ENCODE measurements at places on chromosomes 6 and 20.

DNA sequence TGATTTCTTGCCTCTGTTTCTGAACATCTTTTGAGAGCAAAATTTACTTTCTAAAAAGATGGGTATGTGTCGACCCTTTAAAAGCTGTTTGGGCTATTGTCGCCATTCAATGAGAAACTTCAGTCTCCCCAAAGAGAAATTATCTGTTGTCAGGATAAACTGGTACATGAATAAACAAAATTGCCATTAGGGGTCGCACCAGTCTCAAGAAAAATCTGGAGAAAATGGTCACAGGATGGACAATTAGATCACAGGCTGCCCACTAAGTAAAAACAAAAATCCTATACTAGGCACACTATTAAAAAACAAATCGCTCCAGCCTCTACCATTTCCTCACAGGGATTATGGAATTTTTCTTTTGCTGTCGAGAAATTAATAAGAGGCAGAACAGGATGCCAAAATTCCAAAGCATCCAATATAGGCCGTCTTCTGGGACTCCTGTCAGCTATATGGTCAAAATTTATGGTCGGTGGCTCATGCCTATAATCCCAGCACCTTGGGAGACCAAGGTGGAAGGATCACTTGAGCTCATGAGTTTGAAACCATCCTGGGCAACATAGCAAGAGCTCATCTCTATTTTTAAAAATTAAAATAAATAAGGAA lies 5.5 kb upstream of the HLA-E start:
- DNase-seq = peak; percentile 53

DNA sequence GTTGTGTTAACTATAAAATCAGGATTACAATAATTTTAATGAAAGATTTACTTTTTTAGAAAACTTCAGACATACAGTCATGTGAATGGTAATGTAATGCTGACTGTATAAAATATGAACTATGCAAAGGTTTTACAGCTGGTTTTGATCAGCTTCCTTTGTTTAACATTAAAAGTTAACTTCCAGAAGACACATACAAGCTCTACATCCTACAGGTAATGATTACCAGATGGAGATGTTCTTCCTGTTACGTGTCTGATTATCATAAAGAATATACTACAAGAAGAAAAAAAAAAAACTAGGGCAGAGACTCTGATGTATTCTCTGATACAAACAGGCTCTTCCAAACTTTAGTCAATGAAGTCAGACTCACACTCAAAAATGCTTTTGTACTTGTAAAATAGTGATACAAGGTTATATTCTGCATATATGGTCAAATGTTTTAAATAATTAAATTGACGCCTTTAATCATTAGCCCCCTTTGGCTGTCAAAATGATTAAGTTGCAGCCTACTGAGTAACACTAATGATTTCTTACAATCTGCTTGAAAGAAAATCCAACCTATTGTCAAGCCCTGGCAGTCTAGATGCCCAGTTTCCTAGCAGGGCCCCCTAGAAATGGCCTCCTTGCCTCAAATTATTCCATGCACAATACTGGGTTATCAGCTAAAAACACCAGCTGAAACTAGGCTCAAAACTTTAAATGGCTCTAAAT lies 251.8 kb upstream of the RUNX2 start:
- no peak for DNase-seq

GRCh38 chr6:7910654-7911344 lies at the start of gene TXNDC5:
TSS of gene TXNDC5 (minus strand) at chr6:7910788. CDS start at chr6:7910776, 12 bp downstream.
- DNase-seq = peak; percentile 57

GRCh38 chr6:36550473-36551000 lies 3.3 kb upstream of the STK38 start:
- no peak for DNase-seq

DNA sequence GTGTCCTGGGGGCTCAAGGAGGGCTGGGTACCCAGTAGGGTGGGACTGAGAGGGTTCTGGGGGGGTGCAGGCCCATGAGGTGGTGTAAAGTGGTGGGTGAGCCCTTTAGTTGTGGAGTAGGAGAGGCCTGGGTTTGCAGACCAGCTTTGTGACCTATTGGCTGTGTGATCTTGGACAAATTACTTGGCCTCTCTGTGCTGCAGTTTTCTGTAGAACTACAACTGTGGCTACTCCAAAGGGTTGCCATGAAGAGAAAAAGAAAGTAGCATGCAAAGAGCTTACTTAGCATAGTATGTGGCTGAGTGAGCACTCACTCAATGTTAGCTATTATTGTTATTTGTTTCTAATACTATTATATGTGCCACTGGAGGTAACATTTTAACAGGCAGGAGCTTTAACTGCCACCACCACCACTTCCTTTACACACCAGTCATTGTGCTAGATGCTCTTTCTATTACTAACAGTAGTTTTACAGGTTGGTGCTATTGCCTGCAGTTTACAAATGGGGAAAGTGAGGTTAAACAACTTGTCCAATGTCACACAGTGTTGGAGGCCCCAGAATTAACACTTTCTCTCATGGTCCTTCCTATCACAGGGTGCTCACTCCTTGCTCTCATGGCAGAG lies 286.8 kb downstream of the DHX35 start:
- no peak for DNase-seq

- no peak for DNase-seq
Observed at GRCh38 chr6:122315842-122316241, 83.6 kb upstream of the HSF2 start.

- DNase-seq = no peak
Observed at GRCh38 chr20:45545754-45546453, 1.3 kb downstream of the EPPIN start.

GRCh38 chr20:64108731-64109681 lies 1.6 kb upstream of the NPBWR2 start:
- DNase-seq = no peak

DNA sequence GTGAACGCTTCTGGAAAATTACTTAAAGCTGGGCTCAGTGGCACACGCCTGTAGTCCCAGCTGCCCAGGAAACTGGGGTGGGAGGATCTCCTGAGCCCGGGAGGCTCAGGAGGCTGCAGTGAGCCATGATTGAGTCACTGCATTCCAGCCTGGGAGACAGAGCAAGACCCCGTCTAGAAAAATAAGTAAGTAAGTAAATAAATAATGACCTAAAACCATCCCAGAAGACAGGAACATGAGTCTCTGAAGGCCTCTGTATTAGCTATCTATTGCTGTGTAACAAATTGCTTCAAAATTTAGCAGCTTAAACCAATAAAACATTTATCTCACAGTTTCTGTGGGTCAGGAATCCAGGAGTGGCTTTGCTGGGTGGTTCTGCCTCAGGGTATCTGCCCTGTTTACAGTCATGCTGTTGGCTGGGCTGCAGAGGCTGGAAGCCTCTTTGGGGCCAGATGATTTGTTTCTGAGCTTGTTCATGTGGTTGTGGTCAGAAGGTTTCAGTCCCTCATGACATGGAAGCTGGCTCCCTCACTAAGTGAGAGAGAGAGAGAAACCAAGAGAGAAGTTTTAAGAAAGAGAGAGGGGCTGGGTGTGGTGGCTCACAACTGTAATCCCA lies 48.4 kb upstream of the NCOA3 start:
- no peak for DNase-seq

DNA sequence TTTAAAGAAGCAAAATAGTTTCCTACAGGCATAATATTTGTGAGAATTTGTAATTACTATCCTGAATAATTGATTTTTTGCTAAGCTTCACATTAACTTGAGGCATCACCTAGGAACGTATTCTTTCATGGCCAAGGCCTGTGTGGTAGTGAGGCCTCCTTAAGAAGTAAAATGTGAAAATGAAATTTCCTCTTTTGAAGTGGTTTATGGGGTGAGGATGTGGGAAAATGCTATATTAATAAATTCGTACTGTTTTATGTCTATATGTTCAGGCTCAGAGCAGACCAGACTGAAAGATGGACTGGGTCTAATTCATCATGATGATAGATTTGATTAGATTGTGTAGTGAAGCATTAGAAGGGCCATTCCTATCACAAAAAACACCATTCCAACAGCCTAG lies 33.1 kb downstream of the MYLIP start:
- DNase-seq = no peak

- no peak for DNase-seq
Observed at GRCh38 chr20:63908008-63908682, 13.2 kb downstream of the DNAJC5 start.

DNA sequence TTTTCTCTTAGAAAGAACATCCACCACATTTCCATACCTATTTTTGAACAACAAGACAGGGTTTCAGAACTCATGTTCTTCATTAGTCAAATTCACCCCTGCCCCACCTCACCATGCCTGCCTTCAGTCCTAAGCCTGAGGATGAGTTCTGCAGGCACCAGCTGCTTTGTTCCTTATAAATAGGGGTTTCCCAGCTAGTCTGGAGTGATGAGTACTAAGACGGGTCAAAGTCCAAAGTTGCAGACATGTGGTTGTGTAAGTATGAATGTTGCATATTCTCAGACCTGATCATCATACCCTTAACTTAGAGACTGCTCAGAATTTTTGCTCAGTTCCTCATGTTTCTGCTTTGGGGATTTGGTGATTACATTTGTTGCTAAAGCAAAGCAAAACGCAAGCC lies 257.7 kb upstream of the CDYL start:
- no peak for DNase-seq

DNA sequence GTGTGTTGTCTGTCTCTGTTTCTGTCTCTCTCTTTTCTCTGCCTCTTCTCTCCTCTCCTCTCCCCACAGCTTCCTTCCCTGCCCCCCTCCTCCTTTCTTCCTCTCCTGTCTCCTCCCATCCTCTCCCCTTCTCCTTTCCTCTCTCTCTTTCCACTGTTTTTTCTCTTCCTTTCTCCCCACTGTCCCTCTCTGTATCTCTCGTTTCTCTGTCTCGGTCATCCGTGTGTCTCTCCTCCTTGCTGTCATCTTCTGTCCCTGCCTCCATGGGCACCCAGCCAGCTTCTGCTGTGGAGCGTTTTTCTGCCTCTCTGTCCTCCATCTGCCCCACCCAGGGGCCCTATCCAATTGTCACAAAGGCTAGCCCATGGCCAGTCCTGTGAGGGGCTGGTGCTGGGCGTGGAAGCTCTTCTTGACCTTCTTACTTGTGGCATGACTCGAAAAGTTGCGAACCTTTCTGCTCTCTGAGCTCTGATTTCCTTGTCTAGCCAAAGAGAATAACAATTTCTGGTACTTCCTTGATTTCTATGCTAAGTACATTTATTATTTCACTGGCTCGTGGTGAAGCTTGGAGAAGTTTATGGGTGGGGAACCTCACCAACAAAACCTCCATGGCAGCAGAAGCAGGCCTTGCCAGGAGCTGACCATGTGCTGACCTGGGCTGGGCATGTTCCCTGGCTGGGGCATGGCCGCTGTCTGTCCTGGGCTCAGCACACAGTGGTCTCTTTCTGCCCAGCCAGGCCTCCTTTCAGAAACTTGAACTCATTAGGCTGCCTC lies 69.3 kb downstream of the CEBPB start:
- no peak for DNase-seq

DNA sequence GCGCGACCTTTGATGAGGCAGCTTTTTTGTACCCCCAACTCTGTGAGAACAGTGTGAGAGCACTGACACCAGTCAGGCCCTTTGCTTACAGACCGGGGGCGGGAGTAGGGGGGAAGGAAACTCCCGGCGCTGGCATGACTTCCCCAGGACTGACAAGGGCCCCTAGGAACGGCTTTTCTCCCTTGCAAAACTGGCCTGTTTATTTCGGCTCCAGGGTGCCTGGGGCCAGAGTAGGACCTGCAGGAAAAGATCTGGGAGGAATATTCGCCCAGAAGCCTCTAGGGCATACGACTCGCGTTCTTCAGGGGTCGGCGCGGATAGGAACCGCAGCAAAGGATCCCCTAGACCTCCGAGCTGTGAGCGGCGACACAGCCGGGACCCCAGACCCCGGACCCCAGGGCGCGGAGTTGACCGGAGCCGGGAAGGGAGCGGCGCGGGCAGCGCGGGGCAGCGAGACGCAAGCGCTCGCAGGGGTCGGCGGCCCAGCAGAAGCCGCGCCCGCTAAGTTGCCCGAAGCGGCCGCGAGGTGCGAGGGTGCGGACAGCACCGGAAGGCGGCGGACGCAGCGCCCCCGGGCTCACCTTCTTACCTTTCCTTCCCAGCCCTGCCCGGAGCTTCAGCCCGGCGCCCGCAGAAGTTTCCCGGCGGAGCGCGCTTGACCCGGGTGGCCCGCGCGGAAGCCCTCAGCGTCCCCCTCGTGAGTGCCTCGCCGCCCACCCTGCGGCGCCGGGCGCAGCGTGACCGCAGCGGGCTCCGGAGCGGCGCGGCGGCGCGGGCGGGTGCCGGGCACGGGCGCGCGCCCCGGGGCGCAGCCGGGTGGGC lies at the start of gene POPDC3:
Gene POPDC3, minus strand, starts transcription at position 771 of the 822 bp plus-strand sequence. CDS start 18,105 bp downstream, outside the sequence.
- no peak for DNase-seq

DNA sequence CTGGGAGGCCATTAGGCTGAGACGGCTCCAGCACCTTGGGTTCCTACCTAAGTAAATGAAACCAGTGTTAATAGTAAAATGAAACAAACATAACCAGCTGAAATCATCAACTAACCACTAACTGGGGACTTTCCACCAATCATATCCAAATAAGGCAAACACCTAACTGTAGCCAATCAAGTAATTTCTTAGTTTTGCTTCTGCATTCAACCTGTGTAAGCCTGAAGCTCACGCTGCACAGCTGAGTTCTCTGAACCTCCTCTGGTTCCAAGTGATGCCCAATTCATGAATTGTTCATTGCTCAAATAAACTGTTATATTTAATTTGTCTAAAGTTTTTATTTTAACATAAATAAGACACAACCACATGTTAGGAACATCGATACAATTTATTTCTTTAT lies 22.5 kb downstream of the KLHL32 start:
- no peak for DNase-seq

DNA sequence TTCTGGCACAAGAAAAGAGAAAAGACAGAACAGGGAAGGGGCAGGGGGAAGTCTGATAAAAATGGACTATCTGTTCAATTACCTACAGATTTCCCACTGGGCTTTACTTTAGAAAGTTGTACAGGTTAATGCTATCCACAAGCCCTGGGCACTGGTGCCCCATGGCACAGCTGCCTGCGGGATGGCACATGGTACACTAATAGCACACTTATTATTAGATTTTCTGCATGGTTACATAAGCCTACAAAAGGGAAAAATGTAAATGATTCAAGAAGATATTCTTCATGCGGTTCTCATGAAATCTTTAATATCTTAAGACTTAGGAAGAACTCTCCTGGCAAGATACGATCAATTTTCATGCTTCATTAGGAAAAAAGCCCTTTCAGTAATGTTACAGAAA lies 137.5 kb downstream of the GMPR start:
- no peak for DNase-seq

DNA sequence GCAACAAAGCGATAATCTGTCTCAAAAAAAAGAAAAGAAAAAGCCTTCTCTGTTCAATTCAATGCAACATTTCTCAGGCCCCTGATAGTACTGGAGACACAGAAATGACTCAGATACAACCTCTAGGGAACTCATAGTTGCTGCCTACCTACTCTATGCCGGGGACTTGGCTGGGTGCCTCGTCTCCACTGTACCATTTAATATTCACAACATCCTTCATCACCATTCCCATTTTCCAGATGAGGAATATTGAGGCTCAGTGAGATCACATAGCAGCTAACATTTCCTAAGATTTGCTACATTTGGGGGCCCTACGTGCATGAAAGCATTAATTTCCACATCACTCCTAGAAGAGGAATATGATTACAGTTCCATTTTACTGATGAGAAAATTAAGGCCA lies 7.5 kb downstream of the NOL4L start:
- no peak for DNase-seq

DNA sequence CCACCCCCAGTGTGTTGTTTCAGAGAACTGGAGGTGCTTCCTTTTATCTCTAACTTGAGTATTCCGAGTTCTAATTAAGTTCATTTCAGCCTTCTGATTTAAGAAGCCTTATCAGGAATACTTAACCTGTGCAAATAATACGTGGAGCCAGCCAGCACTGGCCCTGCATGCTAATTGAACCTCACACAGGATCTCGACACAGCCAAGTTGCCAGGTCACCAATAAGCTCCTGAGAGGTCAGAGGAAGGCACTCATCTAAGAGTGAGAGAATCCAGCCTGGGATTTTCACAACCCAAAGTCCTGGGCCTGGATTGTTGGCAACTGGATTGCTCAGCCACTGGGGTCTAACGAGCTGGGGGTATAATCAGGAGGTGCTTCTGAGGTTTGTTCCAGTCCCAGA lies 157.7 kb upstream of the LRFN2 start:
- DNase-seq = no peak
